ENCODE measurements at places on chromosomes 7 and 10.
A peak's percentile ranks its signal among the peaks of the same experiment; 100 is the strongest.

GRCh38 chr7:120951826-120952225 lies 1.2 kb downstream of the ING3 start:
- no peak for DNase-seq
- H3K27me3 ChIP-seq, result no peaks in the 10 kb centered on the region
- peaks cover 35% of the 10 kb centered on the region for H3K36me3 ChIP-seq
- peak overlapping the region; percentile 71 for H3K4me3 ChIP-seq
- H3K27ac ChIP-seq, result no peak overlapping the region

GRCh38 chr7:63953181-63953580 lies 45.5 kb upstream of the ZNF722 start:
- H3K27ac ChIP-seq, result no peak overlapping the region
- H3K27me3 ChIP-seq, result no peaks in the 10 kb centered on the region
- no peak for DNase-seq
- H3K4me1 ChIP-seq, result no peaks in the 10 kb centered on the region
- H3K36me3 ChIP-seq, result no peaks in the 10 kb centered on the region

DNA sequence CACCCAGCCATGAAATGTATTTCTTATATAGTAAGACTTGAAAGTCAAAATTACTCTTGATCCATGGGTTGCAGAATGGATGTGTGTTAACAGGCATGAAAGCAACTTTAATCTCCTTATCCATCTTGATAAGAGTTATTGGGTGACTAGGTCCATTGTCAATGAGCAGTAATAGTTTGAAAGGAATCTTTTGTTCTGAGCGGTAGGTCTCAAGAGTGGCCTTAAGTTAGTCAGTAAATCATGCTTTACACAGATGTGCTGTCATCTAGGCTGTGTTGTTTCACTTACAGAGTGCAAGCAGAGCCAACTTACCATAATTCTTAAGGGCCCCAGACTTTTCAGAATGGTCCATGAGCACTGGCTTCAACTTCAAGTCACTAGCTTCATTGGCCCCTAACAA lies 51.2 kb downstream of the KIAA1549 start:
- no peaks in the 10 kb centered on the region for H3K4me1 ChIP-seq
- no peak overlapping the region for H3K27ac ChIP-seq
- no peak overlapping the region for H3K4me3 ChIP-seq
- no peaks in the 10 kb centered on the region for H3K36me3 ChIP-seq
- no peaks in the 10 kb centered on the region for H3K27me3 ChIP-seq

DNA sequence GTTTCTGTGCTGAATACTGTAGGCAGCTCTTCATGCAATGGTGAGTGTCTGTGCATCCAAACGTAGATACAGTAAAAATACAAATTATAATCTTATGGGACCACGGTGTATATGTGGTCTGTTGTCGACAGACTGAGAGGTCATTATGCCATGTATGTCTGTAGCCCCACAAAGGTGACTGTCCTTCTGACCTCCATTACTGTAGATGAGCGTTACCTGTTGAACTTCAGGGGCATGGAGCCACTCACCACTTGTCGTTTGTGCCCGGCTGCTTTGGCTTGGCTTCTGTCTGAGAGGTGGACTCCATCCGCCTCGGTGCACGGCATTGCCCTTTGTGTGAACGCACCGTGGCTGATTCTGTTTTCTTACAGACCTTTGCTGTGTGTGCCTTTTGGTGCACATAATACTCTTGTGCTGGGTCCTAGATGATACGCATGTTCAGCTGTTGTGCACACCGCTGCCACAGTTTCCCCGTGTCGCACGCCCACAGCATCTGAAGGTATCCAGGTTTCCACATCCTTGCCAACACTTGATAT lies 2.9 kb downstream of the UBE3C start:
- no peaks in the 10 kb centered on the region for H3K27me3 ChIP-seq
- H3K4me1 ChIP-seq, result peaks cover 62% of the 10 kb centered on the region
- no peak for DNase-seq

DNA sequence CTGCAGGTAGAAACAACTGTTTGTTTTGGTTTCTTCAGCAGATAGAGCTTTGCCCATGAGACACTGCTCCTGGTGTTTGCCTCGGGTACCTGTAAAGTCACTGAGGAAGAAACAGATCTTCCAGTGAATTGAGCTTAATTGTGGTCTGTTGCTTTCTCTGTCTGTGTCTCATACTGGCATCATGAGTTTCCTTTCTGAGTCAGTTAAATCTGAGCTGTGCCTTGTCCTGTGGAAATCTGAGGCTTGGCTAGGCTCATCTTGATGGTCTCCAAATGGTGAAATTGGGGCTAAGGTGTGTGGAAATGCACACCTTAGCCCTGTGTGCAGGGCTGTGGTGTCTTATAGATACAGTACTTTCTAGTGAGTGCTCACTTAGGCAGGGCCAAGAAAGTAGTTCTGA lies 67.4 kb downstream of the GBF1 start:
- DNase-seq, result no peak
- no peak overlapping the region for H3K4me3 ChIP-seq
- no peak overlapping the region for H3K27ac ChIP-seq
- H3K4me1 ChIP-seq, result peaks cover 5% of the 10 kb centered on the region

DNA sequence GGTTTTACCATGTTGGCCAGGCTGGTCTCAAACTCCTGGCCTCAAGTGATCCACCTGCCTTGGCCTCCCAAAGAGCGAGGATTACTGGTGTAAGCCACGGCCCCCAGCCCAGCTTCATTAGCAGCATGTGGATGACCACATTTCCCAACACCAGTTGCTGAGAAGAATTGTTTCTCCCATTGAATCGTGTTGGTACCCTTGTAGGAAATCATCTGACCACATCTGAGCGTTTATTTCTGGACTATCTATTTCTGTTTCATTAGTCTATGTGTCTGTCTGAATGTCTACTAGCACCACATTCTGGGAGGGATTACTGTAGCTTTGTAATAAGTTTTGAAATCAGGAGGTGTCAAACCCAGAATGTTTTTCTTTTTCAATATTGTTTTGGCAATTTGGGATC lies 89.6 kb downstream of the LCOR start:
- H3K27me3 ChIP-seq, result no peaks in the 10 kb centered on the region
- no peak overlapping the region for H3K4me3 ChIP-seq
- no peaks in the 10 kb centered on the region for H3K36me3 ChIP-seq

DNA sequence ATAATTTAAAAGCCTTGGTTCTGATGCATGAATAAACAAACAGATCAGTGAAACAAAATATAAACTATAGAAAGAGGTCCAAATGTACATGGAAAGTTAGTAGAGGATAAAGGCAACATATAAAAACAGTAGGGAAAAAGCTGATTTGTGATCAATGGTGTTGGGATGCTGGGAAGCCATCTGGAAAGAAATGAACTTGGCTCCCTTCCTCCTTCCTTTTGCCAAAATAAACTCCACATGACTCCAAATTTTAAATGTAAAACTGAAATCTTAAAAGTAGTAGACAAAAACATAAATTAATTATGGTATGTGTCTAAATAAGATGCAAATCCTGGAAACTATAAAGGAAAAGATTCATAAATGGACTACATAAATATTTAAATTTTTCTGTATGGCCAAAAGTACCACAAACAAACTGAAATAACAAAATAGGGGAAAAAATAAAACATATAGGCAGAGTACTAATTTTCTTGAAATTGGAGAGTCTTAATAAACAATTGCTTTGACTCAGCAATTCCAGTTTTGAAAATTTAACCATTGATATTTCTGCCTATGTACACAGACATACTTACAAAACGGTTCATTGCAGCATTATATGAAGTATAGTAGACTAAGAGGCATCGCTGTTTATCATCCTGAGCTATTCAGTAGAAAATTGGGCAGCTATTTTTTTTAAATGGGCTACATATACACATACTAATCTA lies 77.0 kb upstream of the TRIM24 start:
- peaks cover 3% of the 10 kb centered on the region for H3K27me3 ChIP-seq
- no peak overlapping the region for H3K27ac ChIP-seq
- H3K36me3 ChIP-seq, result no peaks in the 10 kb centered on the region
- no peaks in the 10 kb centered on the region for H3K4me1 ChIP-seq
- DNase-seq, result no peak
- no peak overlapping the region for H3K4me3 ChIP-seq

DNA sequence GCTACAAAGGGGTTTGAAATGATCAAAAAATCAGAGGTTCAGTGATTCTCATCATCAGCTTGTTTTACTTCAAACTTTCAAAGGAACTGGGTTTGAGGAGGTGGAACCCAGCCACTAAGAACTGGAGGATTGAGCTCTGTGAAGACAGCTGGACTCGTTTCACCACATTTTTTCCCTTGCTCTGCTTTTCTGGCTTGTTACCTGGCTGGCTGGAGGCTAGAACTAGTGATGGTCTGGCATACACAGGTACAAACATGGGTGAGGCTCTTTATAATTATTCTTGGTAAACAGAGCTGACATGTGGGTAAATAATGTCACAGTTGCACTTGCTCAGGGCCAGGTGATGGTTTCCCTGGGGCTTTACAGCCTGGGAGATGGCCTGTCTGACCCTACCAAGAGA lies 352.5 kb downstream of the FGFR2 start:
- H3K36me3 ChIP-seq, result no peaks in the 10 kb centered on the region
- no peak for DNase-seq
- H3K4me3 ChIP-seq, result no peak overlapping the region
- no peak overlapping the region for H3K27ac ChIP-seq
- no peaks in the 10 kb centered on the region for H3K27me3 ChIP-seq
- H3K4me1 ChIP-seq, result no peaks in the 10 kb centered on the region

DNA sequence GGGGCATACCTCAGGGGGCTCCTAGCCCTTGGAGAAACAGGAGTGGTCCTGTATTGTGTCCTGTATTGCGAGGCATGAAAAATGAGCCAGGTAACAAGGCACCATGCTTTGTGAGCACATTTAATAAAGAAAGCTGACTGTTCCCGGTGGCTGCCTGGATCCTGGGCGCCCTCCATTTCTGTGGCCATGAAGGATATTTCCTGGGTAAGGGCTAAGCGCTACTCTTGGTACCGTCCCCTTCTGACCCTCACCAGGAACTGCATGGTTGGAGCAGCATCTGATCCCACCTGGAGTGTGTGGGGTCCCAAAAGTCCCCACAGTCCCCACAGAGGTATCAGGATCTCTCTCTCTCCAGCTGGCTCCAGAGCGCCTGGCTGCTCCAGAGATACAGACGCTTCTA lies 139.5 kb downstream of the MAPK8 start:
- H3K36me3 ChIP-seq, result no peaks in the 10 kb centered on the region
- H3K4me3 ChIP-seq, result no peak overlapping the region
- no peak for DNase-seq
- H3K27me3 ChIP-seq, result no peaks in the 10 kb centered on the region
- H3K27ac ChIP-seq, result no peak overlapping the region
- no peaks in the 10 kb centered on the region for H3K4me1 ChIP-seq

DNA sequence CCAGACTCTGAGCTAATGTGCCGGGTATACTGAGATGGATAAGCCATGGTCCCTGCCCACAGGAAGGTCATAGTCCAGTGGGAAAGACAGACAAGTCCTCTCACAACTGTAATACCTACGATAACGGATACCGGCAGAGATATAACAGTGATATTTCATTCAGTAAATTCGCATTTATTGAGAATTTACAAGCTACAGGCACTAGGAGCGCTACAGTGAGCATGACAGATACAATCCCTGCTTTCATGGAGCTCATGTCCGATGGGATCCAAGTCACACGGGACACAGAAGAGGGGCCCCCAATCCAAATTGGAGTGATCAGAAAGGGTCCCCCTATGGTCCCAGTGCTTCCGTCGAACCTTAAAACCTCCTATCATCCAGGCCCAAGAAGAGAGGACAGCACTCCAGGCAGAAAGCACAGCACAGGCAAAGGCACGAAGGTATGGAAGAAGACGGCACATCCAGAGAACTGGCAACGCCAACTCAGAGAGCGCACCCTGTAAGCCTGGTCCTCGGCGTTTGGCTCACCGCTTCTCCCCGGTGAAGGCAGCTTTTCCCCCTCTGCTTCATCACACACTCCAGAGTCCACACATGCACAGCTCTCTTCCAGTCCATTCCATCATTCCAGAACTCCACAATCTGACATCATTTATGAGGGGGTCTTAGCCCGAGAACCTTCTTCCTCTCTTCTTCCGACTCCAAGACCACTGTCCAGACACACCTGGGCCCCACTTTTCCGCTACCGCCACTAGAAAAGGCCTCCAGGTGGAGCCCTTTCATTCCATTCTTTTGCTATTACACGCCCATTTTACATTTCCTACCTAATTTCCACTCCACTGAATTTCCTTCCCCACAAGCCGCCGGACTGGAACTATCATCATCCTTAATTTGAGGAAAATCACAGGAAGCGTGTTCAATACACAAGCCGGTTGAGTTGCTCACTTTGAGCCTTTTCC lies 47.8 kb upstream of the NKX2-3 start:
- peaks cover 9% of the 10 kb centered on the region for H3K27me3 ChIP-seq
- H3K4me1 ChIP-seq, result no peaks in the 10 kb centered on the region
- no peak overlapping the region for H3K4me3 ChIP-seq
- no peak for DNase-seq

DNA sequence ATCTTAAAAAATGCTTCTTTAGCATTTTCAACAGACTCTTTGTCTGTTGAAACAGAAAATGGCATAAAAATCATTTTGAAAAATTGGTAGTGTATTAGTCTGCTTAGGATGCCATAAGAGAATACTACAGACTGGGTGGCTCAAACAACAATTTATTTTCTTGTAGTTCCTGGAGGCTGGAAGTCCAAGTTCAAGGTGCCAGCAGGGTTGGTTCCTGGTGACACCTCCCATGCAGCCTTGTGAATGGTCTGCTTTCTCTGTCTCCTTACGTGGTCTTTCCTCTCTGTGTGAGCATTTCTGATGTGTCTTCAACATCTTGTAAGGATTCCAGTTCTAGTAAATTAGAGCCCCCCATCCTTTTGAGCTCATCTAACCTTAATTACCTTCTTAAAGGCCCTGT lies 26.1 kb upstream of the RAB11FIP2 start:
- no peaks in the 10 kb centered on the region for H3K4me1 ChIP-seq
- H3K27ac ChIP-seq, result no peak overlapping the region
- no peaks in the 10 kb centered on the region for H3K36me3 ChIP-seq
- H3K4me3 ChIP-seq, result no peak overlapping the region
- no peak for DNase-seq

DNA sequence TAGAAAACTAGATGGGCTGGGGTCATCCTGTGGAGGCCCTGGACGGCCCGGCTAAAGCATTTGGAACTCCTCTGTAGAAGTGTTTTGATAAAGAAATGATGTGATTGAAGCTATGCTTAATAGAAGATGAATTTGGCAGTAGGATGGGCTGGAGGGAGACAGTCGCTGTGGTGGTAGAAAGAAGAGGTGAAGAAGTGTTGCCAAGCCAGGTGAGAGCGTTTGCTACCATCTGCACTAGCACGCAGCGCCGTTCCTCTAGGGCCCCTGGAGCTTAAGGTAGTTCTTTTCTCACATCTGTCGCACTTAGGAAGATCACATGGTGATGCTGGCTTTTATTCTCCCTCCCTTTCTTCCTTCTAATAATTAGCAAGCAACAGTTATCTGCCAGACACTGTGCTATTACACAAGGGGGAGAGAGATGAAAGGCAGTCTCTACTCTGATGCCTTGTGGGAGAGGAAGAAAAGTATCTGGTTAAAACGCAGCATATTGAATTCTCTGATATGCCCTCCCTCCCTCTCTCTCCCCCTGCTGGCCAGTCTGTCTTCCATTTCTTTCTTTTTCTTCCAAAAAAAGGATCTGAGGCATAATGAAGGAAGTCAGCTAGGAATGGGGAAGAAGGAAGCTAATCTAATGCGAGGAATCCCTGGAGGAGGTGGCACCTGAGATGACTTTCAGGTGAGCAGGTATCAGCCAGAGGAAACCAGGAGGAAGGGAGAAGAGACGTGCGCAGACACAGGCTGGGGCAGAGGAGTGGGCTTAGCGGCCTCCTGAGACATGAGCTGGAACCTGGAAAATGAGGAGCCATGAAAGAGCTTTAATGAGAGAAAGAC lies 162.3 kb upstream of the KLF14 start:
- no peaks in the 10 kb centered on the region for H3K27me3 ChIP-seq
- peaks cover 78% of the 10 kb centered on the region for H3K36me3 ChIP-seq
- no peak overlapping the region for H3K4me3 ChIP-seq
- no peak overlapping the region for H3K27ac ChIP-seq
- peaks cover 70% of the 10 kb centered on the region for H3K4me1 ChIP-seq
